ENCODE measurements at places on chromosomes 2 and 18.

GRCh38 chr2:229206548-229206947 is 64.5 kb downstream of the PID1 start:
- DNase-seq, result no peak

GRCh38 chr2:24676493-24676892 is 116.7 kb downstream of the PTRHD1 start:
- no peak for DNase-seq

DNA sequence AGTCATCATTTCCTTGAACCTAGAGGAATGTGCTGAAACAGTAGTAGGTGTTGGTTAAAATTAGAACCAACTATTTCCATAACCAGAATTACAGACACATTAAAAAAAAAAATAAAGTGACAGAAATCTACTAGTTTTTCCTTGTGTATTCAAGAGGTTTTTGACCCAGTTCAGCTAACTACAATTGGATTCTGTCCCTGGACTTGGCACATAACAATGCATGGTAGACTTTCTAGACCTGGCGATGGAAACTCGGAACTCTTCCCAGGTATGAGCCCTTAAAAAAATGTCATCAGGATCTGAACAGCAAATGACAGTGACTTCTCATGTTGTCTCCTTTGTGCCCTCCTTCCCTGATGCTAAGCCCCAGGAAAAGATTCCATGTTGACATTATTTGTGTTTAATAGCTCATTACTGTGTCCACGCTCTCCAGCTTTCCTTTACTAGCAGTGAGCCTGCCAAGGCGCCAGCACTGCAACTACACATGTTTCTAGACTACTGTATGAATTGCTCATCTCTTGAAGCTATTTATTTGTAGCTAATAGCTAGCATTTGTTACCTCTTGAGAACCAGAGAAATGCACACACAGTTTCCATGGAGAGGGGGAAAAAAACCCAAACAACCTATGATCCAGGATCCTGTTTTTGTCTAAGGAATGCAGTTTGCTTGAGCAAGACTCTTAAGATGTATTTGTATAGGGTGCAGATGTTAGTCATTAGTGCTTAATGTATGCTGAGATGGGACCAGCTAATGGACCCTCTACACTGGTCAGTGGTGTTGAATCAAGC is 148.5 kb downstream of the FMNL2 start:
- no peak for DNase-seq

GRCh38 chr2:211093743-211094303 is 537.4 kb downstream of the CPS1 start:
- DNase-seq, result no peak

GRCh38 chr2:119929537-119929936 is 83.3 kb upstream of the EPB41L5 start:
- DNase-seq, result no peak

- DNase-seq, result no peak
Measured at GRCh38 chr2:223043164-223043941, 8.6 kb upstream of the KCNE4 start.

DNA sequence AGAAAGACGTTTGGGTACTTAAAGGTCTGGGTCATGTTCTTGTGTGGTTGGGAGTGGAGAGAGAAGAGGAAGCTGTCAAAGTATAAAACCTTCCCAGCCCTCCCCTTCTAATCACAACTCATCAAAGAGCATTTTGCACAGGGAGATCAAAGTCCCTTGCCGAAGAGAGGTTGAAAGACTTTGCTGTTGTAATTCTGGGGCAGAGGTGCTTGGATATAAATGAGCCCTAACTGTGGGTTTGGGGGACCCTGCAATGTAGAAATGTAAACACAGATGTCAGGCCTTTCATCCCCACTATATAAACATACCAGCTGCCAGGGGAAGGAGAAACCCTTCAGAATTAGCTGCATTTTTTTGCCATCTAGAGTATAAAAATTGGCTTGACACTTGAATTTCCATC is 182.1 kb downstream of the ETAA1 start:
- peak; percentile 37 for DNase-seq

DNA sequence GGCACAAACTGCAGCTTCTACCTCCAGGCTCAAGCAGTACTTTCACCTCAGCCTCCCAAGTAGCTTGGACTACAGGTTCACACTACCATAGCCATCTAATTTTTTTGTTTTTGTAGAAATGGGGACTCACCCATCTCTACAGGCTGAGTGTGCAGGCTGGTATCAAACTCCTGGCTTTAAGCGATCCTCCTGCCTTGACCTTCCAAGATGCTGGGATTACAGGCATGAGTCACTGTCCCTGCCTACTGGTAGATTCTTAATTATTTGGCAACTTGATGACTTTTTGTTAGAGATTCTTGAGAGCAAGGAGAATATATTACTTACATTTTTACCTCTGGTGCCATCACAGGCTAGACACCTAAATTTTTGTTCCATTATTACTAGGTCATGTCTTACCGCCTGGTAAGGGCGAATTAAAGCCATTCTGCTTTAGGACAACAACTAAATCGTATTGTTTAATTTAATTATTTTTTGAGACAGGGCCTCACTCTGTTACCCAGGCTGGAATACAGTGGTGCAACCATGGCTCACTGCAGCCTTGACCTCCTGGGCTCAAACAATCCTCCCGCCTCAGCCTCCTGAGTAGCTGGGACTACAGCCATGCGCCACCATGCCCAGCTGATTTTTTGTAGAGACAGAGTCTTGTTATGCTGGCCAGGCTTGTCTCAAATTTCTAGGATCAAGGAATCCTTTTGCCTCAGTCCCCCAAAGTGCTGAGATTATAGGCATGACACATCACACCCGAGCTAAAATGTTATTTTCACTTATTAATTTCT is 15.7 kb downstream of the DYNC1I2 start:
- DNase-seq, result no peak

GRCh38 chr2:22347306-22347705 is 1037.7 kb upstream of the KLHL29 start:
- DNase-seq, result no peak

DNA sequence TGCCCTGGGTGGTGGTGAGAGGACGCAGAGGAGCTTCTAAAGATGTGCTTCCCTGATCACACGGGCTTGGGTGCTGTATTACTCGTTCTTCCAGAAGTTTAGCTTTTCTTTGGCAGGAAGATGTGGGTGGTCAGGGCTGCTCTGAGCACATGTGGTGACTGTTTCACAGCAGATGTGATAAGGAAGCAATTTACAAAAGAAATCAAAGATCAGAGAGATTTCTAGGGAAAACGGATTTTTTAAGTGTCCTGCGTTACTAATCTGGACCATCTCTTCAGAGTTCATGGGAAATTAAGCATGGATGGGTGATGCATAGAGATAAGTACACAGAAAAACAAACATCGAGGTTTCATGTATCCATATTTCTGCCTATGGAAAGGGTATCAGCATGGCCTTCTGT is 99.4 kb downstream of the WDSUB1 start:
- no peak for DNase-seq

DNA sequence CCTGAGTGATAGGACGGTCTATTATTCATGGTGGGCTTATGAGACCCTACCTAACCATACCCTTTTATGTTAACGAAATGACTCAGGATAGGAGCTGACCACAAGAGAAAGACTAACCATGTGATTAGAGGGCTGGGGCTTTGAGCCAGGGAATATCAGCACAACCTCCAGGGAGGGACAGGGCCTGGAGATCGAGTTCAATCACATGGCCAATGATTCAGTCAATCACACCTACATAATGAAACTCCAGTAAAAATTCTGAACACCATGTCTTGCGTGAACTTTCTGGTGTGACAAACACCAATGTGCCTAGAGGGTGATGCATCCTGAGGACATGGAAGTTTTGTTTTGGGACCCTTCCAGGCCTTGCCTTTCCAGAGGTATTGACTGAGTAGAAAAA is 2.2 kb upstream of the TEX51 start:
- DNase-seq, result no peak

- no peak for DNase-seq
Measured at GRCh38 chr18:67633939-67634338, 117.4 kb upstream of the DSEL start.

DNA sequence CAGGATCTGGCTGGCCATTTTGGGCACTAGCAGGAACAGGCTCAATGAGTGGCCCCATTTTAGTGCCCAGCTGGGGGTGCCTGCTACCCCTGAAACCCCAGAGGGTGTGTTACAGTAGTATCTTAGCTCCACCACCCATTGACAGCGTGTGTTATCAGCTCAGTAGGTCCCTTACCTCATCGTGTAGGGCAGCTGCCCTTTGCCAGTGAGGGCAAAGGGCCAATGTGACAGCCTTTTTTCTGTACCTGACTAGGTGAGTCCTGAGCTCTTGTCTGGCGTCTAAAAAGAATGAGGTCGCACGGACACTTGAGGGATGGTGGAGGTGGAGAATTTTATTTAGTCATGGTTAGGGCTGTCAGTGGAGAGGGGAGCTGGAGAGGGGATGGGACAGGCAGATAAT is 462.2 kb downstream of the PIK3C3 start:
- DNase-seq, result no peak

- DNase-seq, result no peak
Measured at GRCh38 chr18:65792456-65793074, 41.8 kb downstream of the CDH7 start.

GRCh38 chr2:118371515-118371914 is 283.2 kb downstream of the INSIG2 start:
- no peak for DNase-seq

DNA sequence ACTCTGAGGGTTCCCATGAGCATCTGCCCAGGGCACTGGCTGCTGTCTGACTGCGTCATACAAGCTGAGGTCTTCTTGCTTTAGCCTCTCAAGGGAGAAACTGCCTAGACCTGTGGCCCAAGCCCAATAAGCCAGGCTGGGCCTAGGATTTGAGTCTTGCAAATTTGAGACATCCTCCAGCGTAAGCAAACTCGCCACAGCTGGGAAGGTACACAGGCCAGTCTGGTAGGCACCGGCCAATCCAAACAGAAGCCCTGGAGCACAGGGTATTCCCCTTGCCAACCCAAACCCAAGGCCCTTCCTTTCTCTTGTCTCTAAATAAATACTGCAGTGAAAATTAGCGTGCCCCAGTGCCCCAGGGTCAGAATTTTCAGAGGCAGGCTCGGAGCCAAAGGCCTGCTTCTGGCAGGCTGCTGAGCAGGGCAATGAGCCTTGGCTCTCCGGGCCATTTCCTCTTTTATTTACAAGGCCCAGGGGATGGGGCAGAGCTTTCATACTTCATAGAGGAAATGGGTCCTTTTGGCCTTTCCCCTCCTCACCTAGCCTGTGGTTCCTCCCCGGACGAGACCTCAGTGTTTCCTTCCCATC is 33.3 kb downstream of the POLR1A start:
- DNase-seq, result no peak

GRCh38 chr2:81528852-81529480 is 1224.4 kb upstream of the LRRTM1 start:
- no peak for DNase-seq

- DNase-seq, result no peak
Measured at GRCh38 chr2:153880926-153881325, 9.2 kb downstream of the GALNT13 start.

DNA sequence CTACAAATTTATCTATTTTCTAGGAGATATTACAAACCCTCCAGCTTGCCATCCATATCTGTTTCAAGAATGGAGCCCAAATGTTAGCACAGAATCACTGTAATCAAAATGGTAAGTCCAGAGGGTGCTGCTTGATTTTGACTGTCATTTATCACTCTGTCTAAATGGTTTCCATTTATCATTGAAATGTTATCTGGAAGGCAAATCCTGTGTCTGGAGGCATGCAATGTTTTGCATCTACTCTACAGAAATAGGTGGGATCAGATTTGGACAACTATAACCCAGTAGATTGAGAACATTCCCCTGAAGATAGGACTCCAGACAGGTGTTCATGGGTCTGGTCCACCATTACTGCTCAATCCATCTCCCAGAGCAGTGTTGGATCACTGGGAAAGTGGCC is 128.7 kb downstream of the MAIP1 start:
- DNase-seq, result no peak

GRCh38 chr18:67074309-67074708 is 442.2 kb downstream of the DSEL start:
- DNase-seq, result no peak
